ENCODE measurements at places on chromosomes 1 and 21.

- DNase-seq: no peak
Observed at GRCh38 chr1:207826557-207827487, 75.0 kb downstream of the CD46 start.

DNA sequence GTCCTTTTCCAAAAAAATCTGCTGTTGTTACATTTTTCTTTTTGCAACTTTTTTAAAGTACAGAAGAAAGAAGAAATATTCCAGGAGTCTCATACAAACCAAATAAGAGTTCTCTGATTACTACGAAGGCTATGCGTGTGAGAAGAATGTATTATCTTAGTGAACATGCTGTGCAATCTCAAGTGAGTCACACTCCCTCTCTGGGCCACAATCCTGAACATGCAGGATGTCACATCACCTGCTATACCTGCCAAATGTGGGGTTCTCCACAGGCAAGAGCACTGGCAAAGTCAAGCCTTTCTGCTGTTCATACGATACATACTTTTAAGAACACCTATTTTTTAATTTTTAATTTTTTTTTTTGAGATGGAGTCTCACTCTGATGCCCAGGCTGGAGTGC is 21.7 kb upstream of the TRIM63 start:
- no peak for DNase-seq

- no peak for DNase-seq
Observed at GRCh38 chr1:234845836-234846235, 235.9 kb upstream of the IRF2BP2 start.

- DNase-seq: no peak
Observed at GRCh38 chr1:47887475-47888293, 109.5 kb downstream of the TRABD2B start.

DNA sequence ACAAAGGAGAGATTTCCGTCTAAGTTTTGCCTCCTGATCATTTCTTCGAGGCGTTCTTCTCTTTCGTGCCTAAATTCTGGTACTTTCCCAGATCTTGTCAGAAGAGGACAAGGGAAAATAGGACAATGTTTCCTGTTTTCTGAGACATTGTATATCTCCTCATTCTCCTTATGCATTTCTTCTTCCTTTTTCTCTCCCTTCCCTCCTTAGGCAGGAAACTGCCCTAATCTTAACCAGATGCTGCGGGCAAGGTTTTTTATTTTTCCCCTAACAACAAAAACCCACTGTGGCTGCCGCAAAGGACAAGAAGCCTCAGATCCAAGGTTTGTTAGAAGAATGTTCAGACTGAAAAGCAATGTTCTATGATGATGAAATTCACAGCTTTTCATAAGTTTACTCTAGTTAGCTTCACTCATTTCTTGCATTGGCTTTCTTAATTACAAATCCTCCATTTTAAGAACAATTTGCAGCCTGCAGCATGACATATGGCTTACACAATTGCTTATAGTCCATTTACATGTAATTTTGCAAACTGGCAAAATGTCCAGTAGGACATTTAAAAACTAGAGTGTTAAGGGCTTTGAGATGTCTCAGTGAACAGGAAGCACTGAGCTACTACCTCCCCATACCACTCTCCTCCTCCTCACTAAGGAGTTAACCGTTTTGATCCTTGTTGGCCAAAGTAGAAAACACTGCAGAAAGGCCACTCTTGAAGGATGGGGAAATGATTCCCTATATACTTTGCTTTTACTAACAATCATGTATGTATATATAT is 624 bp downstream of the CTSK start:
- no peak for DNase-seq

- no peak for DNase-seq
Observed at GRCh38 chr1:79945391-79945790, 938.9 kb upstream of the ADGRL4 start.

- no peak for DNase-seq
Observed at GRCh38 chr1:230211436-230212145, 144.6 kb downstream of the GALNT2 start.

DNA sequence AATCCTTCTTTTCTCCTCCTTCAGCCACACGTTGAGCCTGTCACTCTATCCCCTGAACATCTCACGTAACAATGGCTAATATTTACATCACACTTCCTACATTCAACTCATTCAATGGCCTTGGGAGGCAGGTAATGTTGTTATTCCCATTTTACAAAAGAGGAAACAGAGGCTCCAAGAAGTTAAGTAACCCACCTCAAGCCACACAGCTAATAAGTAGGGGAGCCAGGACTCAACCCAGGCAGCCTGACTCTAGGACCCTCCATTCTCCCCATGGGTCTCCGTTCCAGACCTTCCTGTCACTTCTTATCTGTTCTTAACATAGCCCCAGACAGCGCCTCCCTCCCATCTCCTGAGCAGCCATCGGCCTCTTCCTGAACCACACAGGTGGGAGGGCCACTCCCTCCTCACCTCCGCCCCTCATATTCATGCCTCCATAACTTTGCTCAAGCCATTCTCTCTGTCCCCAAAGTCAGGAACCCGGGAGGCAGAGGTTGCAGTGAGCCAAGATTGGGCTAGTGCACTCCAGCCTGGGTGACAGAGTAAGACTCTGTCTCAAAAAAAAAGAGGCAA is 2.2 kb downstream of the PADI4 start:
- DNase-seq: no peak
